Neural progenitor cell (in vitro differentiated cells): ENCODE measurements at places on chromosomes 16 and 17. TPM values are rescaled to one million over a fixed set of nuclear protein-coding genes. Genes with fewer than 3 reads are reported as not detected.

DNA sequence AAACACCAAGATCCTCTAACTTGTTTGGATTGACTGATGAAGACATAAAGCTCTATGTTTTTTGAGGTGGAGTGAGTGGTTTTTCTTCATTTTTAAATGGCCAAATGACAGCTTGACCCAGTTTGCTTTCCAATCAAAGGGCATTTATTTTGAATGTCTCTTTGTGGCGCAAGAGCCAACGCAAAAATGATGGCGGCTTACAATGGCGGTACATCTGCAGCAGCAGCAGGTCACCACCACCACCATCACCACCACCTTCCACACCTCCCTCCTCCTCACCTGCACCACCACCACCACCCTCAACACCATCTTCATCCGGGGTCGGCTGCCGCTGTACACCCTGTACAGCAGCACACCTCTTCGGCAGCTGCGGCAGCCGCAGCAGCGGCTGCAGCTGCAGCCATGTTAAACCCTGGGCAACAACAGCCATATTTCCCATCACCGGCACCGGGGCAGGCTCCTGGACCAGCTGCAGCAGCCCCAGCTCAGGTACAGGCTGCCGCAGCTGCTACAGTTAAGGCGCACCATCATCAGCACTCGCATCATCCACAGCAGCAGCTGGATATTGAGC is 329 bp downstream of the NLK start:
- no peak for DNase-seq

DNA sequence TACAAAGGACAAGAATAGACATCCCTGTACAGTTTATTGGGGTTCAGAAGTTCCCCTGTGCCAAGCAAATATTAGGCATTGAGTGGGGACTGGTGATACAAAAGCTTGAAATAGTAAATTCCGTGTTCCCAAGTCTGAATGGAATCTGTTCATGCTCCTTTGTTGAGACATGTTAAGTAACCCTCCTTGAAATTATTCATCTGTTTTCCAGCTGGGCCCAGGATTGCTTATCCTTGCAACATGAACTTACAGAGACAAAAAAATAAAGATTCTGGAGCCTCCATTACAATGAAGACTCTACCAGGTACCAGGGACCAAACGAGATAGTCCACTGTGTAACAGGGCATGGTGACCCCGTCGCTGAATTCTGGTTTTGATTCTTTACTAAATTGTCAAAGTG is 6.1 kb upstream of the CCL8 start:
- DNase-seq, result no peak

DNA sequence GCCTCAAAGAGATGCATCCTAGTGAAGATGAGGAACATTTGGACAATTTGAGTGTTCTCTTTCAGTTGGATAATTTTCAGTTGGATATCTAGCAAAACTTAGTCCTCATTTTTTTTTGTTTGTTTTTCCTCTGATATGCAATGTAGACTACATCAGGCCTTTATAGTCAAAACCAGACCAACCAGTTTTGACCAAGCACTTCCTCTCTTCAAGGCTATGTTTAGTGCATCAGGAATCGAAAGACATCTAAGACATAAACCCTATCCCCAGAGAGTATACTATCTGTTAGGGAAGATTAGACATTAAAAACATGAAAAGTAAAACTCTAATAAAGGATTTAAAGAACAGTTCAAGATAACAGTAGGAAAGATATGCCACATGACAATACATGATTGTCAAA is 256.1 kb downstream of the IRX3 start:
- no peak for DNase-seq

GRCh38 chr16:24344784-24345183 is 88.6 kb downstream of the CACNG3 start:
- no peak for DNase-seq

The RND2 gene
- total RNA-seq, result 35.0 and 46.0 TPM in 2 replicates

- no peak for DNase-seq
Measured at GRCh38 chr17:18182978-18183333, 672 bp upstream of the ALKBH5 start.

- peak; percentile 16 for DNase-seq
Measured at GRCh38 chr17:48720266-48721008, 1.9 kb downstream of the PRAC1 start.

The CLEC19A gene
- 1.9 and 8.2 TPM in 2 replicates for total RNA-seq

GRCh38 chr16:11170696-11171447 is 85.1 kb downstream of the SOCS1 start:
- no peak for DNase-seq

DNA sequence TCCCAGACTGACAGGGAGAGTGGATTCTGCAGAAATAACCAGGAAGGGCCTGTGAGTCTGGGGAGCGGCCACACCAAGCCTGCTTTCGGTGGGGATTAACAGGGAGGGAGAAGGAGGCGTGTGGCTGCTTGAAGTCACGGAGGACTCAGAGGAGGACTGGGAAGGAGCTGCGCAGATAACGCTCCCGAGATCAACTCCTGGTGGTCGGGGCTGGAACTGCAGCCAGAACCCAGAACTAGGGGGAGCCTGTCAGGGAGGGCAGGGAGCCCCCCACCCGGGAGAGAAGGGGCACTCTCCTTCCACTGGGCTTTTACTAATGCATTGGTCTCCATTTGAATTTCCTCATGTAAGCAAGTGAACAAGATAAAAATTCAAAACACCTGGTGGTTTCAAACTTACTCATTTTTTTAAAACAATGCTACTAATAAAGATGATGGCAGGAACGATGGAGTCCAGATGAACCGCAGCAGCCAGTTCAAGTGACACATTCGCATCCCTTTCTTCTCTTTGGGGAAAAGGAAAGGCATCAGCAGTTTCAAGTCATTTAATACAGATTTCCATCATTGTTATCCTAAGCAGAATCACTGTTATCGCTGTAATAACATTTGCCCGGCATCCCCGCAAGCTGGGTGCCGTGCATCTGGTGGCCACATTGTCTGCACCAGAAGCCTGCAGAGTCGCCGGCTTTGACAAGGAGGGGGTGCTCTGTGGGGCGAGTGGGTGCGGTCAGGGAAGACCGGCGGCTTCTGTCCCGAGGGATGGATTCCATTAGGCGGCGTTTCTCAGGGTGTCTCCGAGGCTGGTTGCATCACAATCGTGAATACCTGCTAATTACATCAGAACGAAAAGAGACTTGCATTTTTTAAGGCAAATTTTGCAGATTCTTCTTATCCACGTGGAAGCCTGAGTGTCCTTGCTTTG is 183.0 kb downstream of the FOXL1 start:
- peak; percentile 81 for DNase-seq

DNA sequence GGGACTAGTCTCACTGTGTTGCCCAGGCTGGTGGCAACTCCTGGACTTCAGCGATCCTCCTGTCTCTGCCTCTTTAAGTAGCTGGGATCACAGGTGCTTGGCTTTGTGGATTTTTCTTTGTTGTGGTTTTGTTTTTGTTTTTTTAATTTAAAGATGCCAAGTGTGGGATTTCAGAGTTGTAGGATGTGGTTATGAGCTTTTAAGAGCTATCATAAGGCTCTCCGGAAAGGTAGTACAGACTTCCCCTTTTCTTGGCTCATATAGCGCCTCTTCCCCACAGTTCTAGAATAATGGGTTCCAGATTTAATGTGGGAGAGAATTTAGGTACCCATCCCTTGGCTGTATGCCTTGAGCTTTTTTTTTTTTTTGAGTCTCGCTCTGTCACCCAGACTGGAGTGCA is 17.1 kb downstream of the AKAP1 start:
- no peak for DNase-seq

DNA sequence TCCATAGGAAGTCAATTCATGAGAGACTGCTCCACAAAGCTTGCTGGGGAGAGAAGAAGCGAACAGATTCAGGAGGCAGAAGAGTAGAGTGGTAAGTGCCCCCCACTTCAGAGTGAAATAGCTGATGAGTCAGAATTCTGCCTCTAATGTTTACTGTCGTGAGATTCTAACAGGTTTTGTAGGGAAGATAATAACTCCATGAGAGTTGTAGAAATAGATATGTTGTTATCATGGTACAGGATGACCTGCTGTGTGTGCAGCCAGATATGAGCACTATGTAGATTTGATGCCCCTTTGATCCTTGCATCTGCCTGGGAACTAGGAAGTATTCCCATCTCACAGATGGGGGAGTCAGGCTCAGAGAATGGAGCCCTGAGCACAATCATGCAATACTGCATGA is 502.4 kb upstream of the CDH11 start:
- no peak for DNase-seq

- DNase-seq, result peak; percentile 78
Measured at GRCh38 chr17:60641810-60642220, 35.8 kb upstream of the BCAS3 start.

DNA sequence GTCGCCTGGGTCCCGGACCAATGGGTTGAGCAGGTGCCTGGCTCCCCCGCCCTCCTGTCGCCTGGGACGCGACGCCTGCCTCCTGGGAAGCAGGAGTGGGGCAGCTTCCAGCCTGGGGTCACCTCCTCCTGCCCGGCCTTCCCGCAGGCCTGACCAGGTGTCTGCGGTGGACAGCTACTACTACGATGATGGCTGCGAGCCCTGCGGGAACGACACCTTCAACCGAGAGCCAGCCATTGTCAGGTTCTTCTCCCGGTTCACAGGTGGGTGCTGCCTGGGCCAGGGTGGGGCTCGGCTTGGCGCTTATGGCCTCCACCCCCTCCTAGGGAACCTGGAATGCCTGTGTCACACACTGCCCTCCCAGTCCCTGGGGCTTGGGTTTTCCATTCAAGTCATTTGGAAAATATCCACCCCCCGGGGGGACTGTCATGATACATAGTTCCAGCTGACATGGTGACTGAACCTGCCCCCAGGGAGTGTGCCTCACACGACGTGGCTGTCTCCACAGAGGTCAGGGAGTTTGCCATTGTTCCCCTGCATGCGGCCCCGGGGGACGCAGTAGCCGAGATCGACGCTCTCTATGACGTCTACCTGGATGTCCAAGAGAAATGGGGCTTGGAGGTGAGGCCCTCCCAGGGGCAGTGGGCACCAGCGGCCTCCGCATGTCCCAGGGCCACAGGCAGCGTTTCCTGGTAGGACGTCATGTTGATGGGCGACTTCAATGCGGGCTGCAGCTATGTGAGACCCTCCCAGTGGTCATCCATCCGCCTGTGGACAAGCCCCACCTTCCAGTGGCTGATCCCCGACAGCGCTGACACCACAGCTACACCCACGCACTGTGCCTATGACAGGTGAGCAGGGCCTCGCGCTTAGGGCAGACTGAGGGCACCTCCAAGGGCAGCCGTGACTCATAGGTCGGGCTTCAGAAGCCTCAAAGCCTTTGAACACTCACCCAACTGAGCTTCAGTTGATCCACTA is 2.3 kb downstream of the DNASE1 start:
- no peak for DNase-seq

GRCh38 chr16:71467810-71468209 is 5.8 kb upstream of the ZNF23 start:
- DNase-seq, result peak; percentile 85

DNA sequence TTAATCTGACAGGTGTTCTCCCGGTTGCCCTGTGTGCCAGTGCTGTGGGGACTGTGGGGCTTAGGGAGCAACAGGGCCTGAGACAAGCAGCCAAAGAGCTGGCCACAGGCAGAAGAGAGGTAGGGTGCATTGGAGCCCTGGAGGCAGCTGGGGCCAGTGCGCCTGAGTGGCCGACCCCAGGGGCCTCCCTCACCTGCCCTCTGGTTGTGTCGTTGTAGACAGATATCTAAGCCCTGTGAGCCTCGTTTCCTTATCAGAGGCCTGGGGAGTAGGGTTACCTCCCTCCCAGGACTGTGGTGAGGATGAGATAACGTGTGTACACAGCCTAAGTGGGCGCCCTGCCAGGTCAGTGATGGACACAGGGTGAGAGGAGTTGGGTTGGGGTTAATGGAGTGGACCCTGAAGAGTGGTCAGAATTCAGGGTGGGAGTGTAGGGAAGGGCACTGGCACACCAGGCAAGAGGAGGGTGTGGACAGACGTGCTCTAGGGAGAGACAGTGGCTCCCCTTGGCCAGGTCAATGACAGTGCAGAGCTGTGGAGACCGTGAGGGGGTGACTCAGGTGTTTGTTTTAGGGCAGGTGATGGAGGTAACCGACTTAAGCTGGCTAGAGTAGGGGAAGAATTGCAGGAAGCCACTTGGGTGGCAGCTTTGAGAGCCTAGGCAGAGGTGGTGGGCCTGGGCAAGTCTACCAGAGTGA is 3.4 kb downstream of the NARF start:
- DNase-seq, result no peak

DNA sequence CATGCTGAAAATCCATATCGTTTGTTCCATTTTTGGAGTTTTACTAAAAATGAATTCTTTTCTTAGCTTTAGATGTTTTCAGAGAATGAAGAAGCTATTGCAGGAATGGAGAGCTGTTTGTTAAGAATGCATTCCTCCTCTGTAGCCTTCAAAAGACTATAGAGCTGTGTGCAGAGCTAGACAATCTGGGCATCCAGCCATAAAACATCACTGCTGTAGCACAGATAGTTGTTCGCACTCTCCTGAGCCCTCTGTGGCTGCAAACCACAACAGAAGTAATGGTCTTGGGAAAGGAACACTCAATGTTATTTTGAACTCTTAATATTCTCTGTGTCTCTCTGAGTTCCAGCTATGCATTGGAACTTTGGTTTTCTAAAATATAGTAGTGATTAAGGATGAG is 4.9 kb downstream of the TNRC6C start:
- peak; percentile 74 for DNase-seq

The PLA2G10 gene
- not detected in 2 replicates for total RNA-seq

The CCL14 gene
- total RNA-seq, result not detected in 2 replicates

GRCh38 chr16:50547340-50548124 is 664 bp upstream of the NKD1 start:
- DNase-seq, result peak; percentile 77

The OSGIN1 gene
- 0.77 TPM in 1 of 2 replicates, not detected in the other for total RNA-seq

The NPIPB13 gene
- 1.9 and 4.0 TPM in 2 replicates for total RNA-seq

The HYDIN gene
- total RNA-seq, result 4.0 and 5.9 TPM in 2 replicates
